ENCODE measurements at places on chromosomes 13 and 19. TPM values are rescaled to one million over a fixed set of nuclear protein-coding genes. Genes with fewer than 3 reads are reported as not detected.

MARK4 gene
- total RNA-seq: 25.8 TPM

COL4A1 gene
- total RNA-seq: 0.34 TPM

ZNF177 gene
- 0.34 TPM for total RNA-seq

PPAN gene
- total RNA-seq: 88.7 TPM

KIR2DL4 gene
- total RNA-seq: not detected

RXFP2 gene
- not detected for total RNA-seq

SPTBN4 gene
- total RNA-seq: 0.15 TPM

Measured in T-helper 1 cell treated with Interleukin-12 subunit alpha and Interleukin-12 subunit beta and Interleukin-4 antibody, amounts not matched to agents 30 ng/mL and 1 ng/mL, for 36 hours (primary cell).